ENCODE measurements at places on chromosomes 3 and 15. TPM values are rescaled to one million over a fixed set of nuclear protein-coding genes. Genes with fewer than 3 reads are reported as not detected.

Gene ACY1
- 301 TPM for total RNA-seq

DNA sequence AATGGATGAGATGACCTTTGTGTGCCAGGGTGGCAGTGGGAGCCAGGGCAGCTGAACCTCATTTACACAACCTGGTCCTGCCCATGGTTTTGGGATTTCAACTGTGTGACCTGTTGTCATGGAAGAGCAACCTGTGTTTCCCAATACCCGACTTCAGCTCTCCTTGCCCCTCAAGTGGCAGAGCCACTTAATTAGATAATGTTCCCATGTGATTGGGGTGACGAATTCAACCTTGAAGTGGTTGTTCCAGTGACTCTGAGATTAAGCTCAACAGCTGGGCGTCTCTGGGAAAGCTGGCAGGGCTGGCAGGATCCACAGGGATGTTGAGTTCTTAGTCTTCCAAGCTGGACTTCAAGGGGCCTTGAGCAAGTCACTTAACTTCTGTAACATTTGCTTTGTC, 71.0 kb downstream of the THSD4 start:
- DNase-seq, result no peak

DNA sequence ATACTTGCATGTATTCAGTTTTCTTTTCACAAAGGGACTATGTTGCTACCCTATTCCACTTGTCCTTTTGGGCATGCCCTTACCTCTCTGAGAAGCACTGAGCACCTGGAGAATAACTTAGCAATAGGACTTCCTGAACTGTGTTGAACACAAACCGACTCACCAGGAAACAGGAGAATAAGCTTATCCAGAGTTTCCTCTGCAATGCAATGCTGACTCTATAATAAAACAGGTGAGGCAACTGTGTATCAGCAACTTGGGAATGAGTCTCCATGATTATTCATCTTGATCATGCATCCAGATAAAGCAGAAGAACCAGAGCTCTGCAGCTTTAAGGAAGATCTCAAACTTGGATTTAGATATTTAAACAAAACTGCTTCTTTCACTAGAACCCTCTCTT, 806.5 kb downstream of the IGSF11 start:
- DNase-seq, result no peak

DNA sequence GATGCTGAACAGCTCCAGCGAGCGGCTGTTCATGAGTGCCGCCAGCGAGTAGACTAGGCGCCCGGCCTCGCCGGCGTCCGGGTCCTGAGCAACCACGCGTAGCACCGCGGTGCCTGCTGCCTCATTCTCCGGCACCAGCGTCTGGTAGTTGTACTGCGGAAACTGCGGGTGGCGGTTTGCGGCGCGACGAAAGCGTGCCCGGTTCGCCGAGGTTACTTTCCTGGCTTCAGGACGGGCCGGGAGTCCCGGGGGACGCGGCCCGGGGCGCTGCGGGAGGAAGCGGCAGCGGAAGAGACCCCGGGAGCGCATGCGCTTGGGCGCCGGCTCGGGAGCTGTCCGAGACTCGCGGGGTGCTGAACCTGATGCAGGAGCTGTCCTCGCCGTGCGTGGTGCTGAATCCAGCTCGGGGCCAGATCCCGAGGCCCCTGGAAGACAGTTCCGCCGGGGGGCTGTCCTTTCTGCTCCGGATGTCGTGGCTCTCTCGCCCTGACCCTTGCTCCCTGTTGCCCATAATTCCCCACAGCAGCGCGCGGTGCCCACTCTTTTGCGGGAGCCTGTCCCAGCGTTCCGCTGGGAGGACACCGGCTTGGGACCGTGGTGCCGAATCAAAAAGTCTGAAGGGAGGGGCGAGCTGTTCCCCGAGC, 1.1 kb downstream of the CELSR3 start:
- peak; percentile 60 for DNase-seq

DNA sequence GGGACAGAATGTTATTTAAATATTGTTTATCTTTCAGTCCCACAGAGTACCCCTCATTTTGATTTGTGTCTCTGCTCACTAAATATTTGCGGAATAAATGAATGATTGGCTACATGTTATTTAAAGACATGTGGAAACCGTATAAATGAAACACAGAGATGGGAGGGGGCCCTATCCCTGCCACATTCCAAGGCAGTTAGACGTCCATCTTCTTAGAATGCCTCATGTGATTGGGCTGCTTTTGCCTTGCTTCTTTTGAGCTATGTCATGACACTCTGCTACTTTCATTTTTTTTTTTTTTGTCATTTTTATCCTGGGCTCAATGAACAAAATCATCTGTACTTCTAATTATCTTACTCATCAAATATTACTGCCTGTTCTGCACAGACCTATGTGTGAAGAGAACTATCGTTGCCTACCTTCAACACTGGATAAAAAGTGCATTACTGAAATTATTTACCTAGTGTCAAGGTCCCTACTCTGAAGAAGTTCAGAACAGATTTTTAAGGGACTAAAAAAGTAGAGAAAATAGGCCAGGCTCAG, 83.9 kb upstream of the FAM98B start:
- no peak for DNase-seq

- no peak for DNase-seq
Observed at GRCh38 chr3:177111541-177111949, 85.7 kb downstream of the TBL1XR1 start.

All from left lobe of liver (tissue), 2 donors.